ENCODE measurements at places on chromosomes 5 and 9.

- DNase-seq: no peak
Observed at GRCh38 chr9:111902391-111903139, 6.0 kb downstream of the UGCG start.

GRCh38 chr5:75057561-75057960, 5.2 kb upstream of the GCNT4 start:
- DNase-seq: no peak

GRCh38 chr9:6869081-6869948, 111.5 kb downstream of the KDM4C start:
- DNase-seq: no peak

DNA sequence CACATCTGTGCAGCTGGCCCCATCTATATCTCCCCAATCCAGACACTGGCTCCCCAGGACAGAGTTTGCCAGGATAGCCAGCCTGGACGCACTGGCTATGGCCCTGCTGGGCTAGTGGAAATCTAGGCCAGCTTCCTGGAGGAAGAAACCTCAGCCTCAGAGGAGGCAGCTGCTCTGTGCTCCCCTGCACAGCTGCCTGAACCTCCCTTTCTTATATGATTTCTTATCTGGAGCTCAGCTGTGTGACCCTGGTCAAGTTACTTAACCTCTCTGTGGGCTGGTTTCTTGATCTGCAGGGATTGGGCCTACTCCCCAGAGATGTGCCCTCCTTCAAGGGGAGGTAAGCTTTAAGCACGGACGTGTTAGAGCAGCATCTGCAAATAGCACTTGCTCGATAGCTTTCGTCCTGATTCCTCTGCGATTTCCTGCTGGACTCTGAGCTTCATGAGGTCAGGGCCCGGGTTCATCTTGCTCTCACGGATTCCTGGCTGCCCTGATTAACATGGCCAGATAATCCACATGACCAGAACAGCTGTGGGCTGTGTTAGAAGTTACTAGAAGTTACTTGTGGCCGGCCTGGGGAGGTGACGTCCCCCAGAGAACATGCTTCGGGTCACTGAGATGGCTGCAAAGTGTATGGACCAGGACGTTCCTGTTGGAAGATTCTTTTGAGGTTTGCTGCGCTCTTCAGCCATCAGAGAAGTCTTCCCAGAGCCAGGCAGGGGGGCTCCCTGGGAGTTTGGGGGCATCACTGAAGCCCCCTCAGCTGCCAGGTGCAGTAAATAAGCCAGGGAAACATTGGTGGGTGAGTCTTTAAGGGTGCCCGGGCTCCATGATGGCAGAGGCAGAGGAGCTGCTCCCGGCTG, 14.5 kb downstream of the C9orf50 start:
- DNase-seq: no peak

DNA sequence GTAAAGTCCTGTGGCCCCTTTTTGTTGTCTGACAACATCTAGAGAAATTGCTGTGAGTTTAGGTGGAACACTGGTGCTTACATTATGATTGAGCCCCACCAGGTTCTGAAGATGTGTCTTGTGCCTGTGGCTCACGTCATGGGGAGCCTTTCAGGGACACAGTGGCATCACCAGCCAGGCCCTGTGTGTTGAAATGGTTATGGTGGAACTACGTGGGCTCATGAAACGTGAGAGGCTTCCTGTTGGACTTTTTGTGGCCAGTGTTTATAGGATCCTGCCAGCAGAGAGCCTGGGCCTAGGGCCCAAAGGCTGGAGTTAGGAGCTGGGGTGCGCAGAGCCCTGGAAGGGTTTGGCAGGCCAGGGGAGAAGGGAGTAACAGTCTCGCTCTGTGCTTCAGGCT, 46.8 kb downstream of the TENT4A start:
- DNase-seq: no peak

- DNase-seq: no peak
Observed at GRCh38 chr5:94239266-94239665, 379.1 kb downstream of the KIAA0825 start.

DNA sequence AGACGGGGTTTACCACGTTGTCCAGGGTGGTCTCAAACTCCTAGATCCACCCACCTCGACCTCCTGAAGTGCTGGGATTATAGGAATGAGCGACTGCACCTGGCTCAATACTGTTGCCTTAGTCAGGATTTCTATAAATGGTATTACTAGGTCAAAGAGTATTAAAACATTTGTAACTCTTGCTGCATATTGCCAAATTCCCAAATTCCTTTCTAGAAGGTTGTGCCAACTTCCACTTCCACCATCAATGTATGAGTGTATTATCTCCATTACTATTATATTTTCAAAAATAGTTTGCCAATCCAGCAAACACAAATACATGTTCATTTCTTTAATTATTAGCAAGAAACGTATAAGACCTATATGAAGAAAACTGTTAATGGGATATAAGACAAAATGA, 10.6 kb downstream of the PTGR1 start:
- no peak for DNase-seq

GRCh38 chr5:140094889-140095288, 19.0 kb upstream of the PURA start:
- no peak for DNase-seq

DNA sequence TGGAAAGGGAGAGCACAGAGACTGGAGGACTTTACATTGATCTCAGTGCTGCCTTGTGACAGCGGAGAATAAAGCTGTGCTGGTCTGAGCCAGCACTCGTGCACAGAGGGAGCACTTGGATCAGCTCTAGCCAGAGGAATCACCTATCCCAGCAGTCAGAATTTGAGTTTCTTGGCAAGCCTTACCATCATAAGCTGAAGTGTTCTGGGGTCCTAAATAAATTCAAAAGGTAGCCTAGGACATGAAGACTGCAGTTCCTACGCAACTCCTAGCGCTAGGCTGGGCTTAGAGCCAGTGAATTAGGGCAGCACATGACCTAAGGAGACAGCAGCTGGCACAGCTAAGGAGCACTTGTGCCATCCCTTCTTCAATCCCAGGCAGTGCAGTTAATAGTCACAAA, 119.5 kb downstream of the HMHB1 start:
- no peak for DNase-seq

- no peak for DNase-seq
Observed at GRCh38 chr5:36073595-36074216, 7.0 kb upstream of the UGT3A2 start.

DNA sequence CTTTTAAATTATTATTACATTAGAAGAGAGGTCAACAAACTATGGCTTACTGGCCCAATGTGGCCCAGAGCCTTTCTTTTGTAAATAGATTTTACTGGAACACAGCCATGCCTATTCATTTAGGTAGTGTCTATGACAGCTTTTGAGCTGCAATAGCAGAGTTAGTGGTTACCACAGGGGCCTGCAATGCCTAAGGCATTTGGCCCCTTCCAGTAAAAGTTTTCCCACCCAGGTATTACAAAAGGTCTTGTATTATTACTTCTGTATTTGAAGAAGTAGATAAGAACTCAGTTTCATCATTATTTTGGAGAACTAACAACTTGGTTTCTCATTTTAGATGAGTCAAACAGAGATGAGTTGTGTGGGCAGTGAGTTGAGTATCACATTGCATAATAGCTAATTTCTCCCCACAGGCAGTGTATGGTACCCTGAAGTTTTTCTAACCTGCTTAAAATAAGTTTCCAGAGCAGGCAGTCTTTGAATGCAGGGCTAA, 9.5 kb downstream of the MTRR start:
- DNase-seq: no peak

DNA sequence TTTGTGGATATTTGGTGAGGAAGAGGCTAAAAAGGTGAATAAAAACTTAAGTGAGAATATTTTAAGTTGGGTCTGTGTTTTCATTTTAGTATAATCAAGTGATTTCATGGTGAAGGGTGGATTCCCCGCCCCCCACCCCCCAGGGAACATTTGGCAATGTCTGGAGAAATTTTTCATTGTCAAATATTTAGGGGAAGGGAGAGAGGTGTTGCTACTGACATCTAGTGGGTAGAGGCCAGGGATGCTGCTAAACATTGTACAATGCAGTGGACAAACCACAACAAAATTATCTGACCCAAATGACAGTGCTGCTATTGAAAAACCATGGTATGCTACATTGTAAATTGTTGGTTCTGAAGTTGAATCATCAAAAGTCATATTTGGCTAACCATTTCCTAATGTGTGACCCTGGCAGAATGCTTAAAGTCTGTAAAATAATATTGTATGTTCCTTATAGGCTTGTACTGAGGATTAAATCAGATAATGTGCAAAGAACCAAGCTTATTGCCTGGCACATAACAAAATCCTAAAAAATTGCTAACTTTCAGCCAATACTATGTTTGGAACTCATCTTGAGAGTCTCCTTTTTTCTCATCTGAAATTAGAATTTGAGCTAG, 5.6 kb downstream of the C5orf24 start:
- peak; percentile 52 for DNase-seq

DNA sequence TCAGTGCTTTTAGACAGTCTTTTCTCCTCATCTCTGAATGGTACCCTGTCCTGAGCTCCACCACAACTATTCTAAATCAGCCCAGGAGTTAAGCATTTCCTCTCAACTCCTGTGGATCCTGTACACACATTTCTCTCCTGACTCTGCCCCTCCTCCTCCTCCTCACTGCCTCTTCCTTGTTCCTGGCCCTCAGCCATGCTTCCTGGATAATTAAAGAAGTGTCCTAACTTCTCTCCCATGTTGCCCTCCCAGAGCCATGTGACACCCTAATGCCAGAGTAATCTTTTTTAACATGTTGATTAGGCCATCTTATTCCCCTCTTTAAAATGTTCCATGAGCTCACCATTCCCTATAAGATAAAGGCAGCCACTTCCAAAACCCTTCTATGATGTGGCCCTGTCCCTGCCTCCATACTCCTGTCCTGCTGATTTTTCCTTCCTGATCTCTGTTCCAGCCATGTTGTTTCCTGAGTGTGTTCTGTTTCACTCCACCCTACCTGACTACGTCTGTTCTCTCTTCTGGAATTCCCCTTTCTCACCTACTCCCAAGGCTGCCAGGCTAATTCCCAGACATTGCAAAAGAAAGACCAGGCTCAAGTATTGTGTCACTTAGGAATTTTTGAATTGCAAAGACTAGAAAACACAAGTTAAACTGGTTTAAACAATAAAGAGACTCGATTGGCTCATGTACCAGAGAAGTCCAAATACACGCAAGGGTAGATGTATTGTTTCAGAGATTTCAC, 295.2 kb downstream of the MAST4 start:
- no peak for DNase-seq

- no peak for DNase-seq
Observed at GRCh38 chr5:143063175-143063970, 293.2 kb downstream of the ARHGAP26 start.

DNA sequence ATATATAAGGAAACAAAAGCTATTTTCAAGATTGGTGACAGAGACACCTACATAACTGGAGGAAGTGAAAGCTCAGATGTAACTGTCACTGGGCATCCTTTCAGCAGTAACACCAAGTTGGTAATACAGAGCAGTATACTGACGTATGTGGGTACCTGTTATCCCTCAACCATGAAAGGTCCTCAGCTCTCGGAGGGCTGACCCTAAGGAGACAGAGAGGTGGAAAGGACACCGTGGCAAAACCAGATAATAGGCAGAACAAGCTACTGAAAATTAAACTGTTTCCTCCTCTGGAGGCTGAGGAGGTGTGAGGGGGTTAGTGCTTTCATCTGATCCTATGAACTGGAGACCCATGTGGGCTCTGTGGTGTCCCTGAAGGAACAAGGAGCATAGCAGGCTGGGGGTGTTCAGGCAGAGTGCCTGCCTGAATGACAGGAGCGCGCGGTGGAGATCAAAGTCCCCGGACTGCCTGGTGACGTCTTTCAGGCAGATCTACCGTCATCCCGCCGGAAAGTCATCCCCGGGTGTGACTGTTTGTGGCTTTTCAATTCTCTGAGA, 130.2 kb upstream of the FSTL4 start:
- no peak for DNase-seq

DNA sequence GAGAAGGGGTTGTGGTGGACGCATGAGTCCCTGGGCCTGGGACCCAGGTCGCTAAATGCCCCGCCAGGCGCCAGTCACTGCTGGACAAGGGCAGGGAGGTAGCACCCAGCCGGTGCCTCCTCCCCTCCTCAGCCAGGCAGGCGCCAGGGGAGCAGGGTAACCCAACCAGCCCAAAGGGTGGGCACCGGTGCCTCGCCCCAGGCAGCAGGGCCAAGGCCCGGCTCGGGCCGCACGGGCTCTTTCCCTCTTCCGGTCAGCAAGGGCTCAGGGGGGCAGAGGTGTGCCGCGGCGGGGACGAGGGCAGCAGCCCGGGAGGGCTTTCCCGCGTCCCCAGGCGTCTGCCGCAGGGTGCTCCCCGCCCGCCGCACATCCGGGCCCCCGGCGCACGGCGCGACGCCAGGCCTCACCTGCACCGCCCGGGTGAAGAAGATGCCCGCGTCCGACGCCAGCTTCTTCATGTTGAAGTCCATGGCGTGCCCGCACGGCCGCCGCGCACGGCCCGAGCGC, 393 bp downstream of the SH3GLB2 start:
- DNase-seq: peak; percentile 62

- DNase-seq: no peak
Observed at GRCh38 chr5:109078448-109078847, 330.8 kb downstream of the FER start.

- DNase-seq: no peak
Observed at GRCh38 chr5:98443881-98444280, 329.6 kb upstream of the RGMB start.

- no peak for DNase-seq
Observed at GRCh38 chr5:1324719-1325190, 20.1 kb downstream of the CLPTM1L start.

DNA sequence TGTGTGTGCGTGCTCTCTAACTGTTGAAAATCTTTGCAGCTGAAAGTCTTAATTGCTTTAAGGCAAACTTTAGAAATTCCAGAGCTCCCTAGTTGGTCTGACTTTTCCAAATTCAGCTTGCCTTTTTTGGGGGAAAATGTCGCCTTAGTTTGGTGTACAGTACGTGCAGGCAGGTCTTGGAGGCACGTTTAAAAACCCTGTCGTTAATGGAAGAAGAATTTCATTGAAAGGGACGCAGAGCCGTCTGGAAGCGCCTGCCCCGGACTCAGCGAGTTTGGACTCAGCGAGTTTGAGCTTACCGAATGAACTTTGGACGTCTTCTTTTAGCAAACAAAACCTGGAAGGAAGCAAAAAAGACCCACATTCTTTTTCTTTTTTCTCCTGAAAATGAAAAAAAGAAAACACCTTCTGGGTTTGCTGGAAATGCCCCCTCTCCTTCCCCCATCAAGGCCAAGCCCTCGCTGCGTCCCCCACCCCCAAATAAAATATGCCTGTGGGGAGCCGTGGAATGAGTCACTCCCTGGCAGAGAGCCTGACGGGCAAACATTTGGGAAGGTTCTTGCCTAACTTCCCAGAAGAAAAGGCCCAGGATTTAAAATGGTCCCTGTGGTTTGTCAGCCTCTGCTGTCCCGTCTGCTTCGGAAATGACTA, 1.5 kb downstream of the NEK6 start:
- peak; percentile 75 for DNase-seq

GRCh38 chr5:30693326-30693725, 500.2 kb upstream of the CDH6 start:
- DNase-seq: no peak

DNA sequence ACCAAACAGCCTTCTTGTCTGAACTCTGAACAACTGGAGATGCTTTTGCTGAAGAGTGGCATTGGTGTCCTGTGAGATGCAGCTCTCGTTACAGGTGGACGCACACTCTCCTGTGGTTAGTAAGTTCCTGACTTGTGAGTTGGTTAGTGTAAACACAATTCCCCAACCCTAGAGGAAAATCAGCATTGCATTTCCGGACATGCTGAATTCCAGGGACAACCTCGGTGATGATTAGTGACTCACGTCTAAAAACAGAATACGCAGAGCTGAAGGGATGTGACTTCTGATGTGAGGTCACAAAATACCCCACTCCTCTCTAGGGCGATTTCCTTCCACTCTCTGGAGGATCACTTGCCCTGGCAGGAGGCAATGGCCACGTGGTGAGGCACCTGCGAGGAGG, 5.0 kb downstream of the OR2V2 start:
- DNase-seq: peak; percentile 51

- DNase-seq: no peak
Observed at GRCh38 chr9:135023088-135023785, 64.2 kb upstream of the OLFM1 start.

Data from SW 1271 (cell line).